ENCODE measurements at places on chromosomes 1 and 21.

GRCh38 chr1:15261155-15262002, 14.4 kb downstream of the FHAD1 start:
- DNase-seq, result no peak

DNA sequence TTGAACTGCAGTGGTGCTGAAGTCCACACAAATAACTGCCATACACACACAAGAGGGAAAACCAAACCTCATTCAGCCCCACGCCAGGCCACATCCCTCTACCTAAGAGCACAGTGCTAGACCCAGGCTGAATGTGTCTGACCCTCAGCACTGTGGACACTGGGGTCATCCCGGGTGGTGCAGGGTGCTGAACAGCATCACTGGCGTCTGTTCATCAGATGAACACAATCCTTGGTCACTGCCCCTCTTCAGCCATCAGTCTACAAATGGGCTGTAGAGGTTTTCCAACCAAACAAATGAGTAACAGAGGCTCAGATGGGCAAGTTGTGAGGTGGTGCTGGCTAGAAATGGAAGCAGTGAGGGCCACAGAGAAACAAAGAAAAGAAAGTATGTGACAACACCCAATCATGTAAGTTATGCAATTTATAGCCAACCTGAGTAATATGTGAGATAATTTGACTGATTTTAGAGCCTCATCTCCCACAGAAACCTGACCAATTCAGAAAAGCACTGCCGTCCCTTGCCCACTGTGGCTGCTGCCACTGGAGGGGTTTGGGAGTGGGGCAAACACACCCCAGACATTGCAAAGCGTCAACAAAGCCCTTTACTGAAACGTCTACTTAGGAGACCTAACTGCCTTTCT, 27.9 kb downstream of the GNB1 start:
- DNase-seq, result no peak

GRCh38 chr1:17167041-17167785, 37.7 kb upstream of the PADI1 start:
- no peak for DNase-seq

DNA sequence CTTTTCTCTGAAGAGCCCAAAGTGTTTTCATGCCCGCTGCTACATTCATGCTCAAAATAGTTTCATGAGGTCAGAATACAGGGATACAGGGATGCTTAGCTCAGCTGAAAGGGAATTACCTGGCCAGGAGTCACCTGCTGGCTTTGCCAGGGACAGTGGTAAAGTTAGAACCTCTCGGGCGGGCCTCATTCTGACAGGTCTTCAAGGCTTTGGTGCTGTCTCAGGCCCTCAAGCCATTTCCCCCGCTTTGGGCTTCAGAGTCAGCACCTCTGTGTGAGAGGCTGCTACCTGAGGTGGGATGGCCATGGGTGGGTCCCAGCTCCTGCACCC, 5.5 kb downstream of the RASSF5 start:
- DNase-seq, result no peak

DNA sequence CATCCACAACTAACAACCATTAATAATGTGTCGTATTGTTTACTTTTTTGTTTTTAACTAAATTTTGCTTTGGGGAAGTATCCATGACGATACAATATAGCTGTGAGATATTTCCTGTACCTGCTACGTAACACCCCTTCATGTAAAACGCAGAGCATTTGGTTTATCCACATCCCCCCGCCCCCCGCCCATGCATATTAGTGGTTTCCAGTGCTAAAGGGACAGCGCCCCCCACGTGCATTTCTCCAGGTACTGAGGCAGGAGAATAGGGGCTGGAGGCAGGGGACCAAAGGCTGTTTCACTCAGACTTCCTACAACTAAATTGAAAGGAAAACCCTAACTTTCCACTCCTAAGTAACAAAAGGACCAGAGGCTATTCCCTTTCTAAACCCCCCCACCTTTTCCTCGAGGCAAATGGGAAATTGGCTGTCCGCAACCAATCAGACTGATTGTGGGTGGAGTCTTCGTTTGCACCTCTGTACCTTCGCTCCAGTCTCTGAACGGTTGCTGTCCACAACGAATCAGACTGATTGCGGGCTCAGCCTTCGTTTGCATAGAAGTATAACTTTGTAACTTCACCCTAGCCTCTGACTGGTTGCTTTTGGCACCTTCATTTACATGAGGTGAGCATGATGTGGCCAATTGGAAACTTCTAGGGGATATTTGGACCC, 12.2 kb upstream of the RIPK4 start:
- DNase-seq, result no peak

GRCh38 chr1:81594206-81594605, 206.5 kb upstream of the ADGRL2 start:
- no peak for DNase-seq

GRCh38 chr1:78360584-78360983, 130.2 kb upstream of the PTGFR start:
- no peak for DNase-seq

DNA sequence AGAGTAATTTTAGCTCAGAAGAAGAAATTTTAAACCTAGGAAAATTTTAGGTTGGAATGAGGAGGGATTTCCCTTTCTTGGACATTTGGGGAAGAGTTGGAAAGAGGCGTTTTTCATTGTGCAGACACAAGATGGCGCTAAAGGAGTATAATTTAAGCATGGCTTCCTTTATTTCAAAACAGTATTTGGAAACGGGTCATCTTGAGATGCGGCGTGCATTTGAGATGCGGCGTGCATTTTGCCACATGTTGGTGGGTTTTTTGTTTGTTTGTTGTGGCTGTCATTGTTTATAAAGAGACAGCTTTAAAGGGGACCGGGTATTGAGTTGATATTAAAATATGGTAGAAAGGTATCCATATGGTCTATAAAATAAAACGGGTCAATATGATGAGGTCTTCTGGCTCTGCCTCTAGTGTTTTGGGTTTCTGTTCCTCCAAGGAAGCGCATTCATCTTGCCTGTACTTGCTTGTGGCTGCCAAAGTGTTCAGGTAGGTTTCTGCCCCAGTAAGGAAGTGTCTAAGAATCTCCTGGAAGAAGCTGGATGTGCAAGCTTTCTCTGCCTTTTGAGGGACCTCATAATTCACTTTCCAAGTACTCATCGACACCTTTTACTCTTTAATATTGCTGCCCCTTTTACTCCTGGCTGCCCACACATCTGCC, 210.3 kb downstream of the SLC35F3 start:
- DNase-seq, result no peak

DNA sequence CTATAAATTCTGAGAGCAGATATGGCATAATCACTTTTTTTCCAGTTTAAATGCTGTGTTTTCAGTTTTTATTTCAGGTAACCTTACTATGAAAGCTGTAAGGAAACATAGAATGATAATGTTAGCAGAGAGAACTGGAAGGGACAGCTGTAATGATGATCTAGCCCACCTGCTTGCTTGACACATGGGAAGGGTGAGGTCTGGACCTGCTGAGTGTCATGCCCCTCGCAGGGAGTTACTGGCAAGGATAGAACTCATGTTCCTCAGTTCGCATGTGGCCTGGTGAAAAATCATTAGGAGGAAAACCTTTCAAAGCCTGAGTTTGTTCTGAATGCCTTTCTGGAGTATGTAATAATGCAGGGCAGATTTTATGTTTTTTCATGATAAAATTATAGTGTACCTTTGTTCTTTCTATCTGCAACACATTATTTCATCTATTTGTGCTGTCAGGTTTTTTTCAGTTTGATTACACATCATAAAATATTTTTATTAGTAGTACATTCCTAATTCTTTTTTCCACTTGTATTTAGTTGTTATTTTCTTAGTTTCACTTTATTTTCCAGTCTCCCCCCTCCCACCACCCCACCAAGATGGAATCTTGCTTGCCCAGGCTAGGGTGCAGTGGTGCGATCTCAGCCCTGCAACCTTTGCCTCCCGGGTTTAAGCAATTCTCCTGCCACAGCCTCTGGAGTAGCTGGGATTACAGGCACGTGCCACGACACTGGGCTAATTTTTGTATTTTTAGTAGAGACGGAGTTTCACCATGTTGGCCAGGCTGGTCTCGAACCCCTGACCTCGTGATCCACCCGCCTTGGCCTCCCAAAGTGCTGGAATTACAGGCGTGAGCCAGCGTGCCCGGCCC, 8.0 kb downstream of the DDI2 start:
- no peak for DNase-seq

- no peak for DNase-seq
Observed at GRCh38 chr21:16633831-16634459, 878.9 kb upstream of the CXADR start.

- no peak for DNase-seq
Observed at GRCh38 chr1:19425646-19426239, 59.6 kb downstream of the CAPZB start.

DNA sequence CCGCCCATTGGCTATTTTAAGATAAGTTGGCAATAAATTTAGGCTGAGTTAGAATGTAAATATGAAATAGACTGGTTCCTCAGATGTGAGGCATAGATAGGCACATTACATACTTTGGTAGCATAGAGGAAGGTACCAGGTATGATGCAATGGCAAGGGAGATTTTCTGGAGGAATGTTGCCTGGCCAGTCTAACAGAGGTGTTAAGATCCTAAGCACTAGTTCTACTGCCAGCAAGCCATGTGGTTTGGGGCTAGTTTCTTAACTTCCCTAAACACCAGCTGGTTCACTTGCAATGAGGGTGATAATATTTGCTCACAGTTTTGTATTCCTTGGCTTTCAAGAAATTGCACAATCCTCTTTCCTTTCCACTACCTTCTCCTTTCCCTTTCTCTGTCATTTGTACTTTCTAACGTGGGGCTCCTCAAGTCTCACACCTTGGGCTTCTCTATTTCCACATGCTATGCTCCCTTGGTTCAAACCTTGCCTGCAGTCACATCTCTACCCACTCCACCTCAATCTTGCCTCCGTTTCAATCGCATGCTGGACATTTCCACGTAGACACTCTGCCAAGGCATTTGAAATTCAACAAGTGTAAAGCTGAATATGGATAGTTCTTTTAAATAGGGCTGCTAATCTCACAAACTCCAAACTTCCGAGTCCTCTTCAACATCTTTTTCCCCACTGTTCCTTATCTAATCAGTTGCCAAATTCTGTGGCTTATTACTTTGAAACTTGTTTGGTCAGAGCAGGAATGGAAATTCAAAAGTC, 4.7 kb upstream of the CD55 start:
- no peak for DNase-seq

DNA sequence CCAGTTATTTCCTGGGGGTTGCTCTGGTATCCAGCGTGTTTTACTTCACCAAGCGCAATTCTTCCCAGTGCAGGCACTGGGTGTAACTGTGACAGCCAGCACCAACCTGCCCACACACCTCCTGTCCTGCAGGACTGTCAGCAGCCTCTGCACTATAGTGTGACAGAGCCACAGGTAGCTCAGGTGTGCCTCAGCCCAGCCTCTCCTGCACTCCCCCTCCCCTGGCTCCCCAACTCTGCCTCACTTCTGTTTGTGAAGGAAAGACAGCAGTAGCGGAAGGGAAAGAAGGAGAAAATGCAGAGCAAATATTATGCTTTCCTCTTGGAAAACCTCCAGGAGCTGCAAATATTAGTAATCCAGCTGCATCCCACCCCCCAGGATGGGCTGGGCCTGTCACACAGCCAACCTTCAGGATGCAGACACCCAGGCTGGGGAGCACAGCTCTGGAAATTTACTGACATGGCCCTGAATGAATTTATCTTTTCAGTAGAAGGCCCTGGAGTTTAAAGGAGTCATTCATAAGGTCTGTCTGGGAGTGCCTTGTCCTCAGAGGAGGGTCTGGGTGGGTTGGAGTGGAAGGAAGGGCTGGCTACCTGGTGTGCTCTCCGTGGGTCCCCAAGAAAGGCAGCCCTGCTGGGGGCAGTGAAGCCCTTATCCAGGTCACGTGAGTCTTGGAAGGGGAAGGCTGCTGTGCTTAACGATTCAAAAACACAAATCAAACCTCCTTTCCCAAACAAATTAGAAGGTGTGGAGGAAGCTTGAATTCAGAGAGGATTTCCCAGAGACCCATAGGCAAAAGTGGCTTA, 20.9 kb downstream of the CAPN2 start:
- no peak for DNase-seq

GRCh38 chr1:88802950-88803349, 88.4 kb downstream of the GTF2B start:
- no peak for DNase-seq

DNA sequence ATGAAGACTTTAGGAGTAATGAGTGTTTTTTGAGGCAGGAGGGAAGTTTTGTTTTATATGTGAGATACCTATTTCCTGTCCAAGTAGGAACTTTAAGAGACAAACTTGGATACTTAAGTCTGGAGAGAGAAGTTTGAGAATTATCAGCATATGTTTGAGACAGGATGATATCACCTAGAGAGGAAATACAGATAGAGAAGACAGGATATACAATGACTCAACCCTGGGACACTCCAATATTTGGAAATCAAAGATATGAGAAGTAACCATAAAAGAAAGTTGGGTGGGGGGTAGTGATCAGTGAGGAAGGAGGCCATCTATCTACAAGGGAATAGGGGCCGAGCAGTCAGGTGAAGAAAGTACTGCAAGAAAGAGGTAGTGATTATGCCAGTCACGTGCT, 6.5 kb downstream of the LCE7A start:
- no peak for DNase-seq

DNA sequence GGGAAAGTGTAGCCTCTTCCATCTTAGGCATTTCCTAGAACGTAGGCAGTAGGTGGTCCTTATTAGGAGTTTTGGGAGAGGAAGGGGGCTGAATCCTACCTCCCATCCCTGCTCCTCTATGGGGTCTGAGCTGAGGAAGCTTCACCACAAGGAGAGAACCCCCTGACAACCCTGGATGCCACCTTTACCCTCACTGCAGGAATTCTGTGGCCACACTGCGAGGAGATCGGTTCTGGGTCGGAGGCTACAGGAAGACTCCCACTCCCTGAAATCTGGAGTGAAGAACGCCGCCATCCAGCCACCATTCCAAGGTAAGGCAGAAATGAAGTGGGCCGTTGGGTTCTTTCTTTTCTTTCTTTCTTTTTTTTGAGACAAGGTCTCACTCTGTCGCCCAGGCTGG, 1.5 kb downstream of the MX1 start:
- DNase-seq, result no peak

DNA sequence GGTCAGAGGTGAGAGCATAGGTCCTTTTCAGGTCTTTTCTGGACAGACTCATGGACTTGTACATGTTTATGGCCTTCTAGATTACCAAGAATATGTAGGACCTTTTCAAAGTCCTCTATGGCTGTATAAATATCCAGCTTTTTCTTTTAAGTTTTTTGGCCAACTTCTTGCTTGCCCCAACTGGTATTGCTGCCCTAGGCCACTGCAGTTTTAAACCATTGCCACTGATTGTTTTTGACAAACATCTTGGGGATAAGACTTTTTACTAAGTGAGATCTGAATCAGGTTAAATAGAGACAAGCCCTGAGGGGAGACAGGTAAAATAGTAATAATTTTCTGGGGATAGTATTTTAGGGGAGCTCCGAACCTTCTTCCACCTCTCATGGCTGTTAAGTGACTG, 14.8 kb upstream of the DDR2 start:
- no peak for DNase-seq

DNA sequence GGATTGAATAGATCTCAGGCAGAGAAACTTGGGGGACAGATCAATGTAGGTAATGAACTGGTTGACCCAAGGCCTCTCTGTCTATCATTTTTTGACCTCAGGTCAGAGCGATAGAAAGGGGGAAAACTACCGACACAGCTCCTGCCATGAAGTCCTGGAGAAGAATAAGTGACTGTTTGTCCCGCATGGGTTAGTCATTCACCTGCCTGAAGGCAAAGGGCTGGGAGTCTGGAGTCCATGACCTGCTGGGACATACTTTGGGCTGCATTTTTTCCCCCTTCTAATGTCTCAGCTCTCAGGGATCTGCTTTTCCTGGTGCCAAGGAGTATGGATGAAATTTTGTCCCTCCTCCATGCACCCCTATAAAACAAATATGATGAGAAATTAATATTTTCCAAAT, 1.6 kb upstream of the ROR1 start:
- DNase-seq, result no peak
